ENCODE measurements at places on chromosomes 1 and 21. TPM values are rescaled to one million over a fixed set of nuclear protein-coding genes. Genes with fewer than 3 reads are reported as not detected.

DNA sequence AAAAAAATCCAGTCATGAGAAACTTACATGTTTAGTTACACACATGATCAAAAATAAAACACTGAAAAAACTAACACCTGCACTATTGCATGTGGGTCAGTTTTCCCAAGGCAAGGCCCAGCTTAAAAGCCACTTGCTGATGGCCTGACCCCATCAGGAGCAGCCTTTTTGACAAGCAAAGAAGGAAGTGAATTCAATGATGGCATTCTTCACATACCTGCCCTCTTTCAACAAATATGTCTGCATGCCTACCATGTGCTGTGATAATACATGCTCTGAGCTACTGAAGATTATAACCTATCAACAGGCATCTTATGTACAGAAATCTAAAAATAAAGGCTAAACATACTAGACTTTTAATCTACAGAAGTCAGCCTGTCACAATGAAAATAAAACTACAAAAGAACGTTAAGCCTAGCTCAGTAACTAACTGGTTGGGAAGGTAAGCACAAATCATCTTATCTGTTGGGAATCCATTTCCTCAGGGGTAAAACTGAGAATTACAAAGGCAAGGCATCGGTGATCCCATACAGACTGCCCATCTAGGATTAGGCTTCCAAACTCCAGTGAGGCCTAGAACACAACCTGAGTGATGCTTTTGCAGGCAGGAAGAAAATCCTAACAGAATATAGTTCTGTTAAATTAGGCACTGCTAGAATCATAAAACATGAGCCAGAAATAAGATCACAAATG, 14.5 kb downstream of the SORT1 start:
- no peaks in the 10 kb centered on the region for H3K27me3 ChIP-seq
- H3K4me1 ChIP-seq: no peaks in the 10 kb centered on the region
- H3K27ac ChIP-seq: no peak overlapping the region
- H3K4me3 ChIP-seq: no peak overlapping the region

MMP23B gene
- 0.92 TPM for polyA plus RNA-seq

DNA sequence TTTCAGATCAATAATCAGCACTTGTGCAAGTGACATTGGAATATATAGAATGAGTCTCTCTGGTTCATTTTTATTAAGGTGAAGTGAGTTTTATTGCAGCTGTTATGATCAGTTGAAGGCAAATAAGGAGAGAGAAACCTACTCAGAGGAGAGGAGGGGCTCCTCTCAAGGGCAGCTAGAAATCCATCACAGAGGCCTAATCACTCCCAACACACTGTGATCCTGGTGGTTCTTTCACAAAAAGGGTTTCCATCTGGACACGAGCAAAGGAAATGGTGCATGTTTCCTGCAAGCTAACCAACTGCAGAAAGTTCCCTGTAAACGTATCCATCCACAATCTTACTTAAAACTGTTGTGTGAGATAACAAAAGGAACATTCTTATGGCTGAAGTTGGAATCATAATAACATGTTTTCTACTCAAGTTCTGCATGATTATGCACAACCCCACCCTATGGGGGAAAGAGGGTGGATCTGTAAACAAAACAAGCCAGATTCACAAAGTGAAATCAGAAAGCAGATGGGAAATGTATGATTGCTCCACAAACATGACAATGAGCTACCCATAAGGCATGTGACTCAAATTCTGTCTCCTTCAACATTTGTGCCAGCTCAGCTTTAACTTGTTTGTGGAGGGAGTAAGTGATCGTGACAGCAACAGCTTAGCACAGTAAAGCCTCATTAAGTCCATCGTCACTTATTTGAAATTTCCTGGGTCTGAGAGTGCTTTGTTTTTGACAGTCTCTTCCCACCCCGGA, 141.2 kb upstream of the ST6GALNAC5 start:
- H3K27me3 ChIP-seq: no peaks in the 10 kb centered on the region
- no peaks in the 10 kb centered on the region for H3K36me3 ChIP-seq
- no peak overlapping the region for H3K27ac ChIP-seq
- no peak for DNase-seq

GRCh38 chr1:21338573-21339355, 48.5 kb upstream of the ECE1 start:
- H3K27me3 ChIP-seq: no peaks in the 10 kb centered on the region
- H3K4me3 ChIP-seq: no peak overlapping the region
- peaks cover 95% of the 10 kb centered on the region for H3K4me1 ChIP-seq
- peak overlapping the region; percentile 90 for H3K27ac ChIP-seq
- H3K36me3 ChIP-seq: no peaks in the 10 kb centered on the region

DNA sequence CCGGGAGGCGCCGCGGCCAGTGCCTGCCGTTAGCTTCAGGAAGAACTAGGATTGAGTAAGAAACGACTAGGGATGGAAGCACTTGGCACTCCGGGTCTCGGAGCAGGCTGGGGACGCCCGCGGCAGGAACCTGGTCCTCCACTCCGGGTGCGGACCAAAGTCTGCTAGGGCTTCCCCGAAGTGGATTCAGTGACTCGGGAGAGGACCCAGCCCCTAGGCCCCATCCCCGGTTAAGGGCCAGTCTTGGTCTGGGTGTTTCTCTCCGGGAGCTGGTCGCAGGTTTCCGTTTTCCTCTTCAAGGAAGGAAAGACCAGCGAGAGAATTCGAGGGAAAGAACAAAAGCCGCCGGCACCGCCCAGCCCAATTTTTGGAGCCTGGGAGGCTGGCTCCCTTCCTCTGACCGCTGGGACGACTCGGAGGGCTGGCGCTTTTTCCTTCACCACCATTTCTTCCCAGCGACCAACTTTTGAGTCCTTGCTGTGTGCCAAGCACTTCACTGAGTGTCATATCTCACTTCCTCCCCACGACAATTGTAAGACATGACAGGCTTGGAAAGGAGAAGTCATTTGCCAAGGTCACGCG, 16.8 kb upstream of the STMN1 start:
- no peaks in the 10 kb centered on the region for H3K27me3 ChIP-seq
- peaks cover 11% of the 10 kb centered on the region for H3K4me1 ChIP-seq
- DNase-seq: peak; percentile 41
- H3K4me3 ChIP-seq: peak overlapping the region; percentile 49
- H3K27ac ChIP-seq: no peak overlapping the region
- H3K36me3 ChIP-seq: no peaks in the 10 kb centered on the region

ZFP69B gene
- 0.45 TPM for polyA plus RNA-seq
